ENCODE measurements at places on chromosomes 1 and 21.

GRCh38 chr1:214448536-214448935, 102.9 kb downstream of the PTPN14 start:
- no peak for DNase-seq

DNA sequence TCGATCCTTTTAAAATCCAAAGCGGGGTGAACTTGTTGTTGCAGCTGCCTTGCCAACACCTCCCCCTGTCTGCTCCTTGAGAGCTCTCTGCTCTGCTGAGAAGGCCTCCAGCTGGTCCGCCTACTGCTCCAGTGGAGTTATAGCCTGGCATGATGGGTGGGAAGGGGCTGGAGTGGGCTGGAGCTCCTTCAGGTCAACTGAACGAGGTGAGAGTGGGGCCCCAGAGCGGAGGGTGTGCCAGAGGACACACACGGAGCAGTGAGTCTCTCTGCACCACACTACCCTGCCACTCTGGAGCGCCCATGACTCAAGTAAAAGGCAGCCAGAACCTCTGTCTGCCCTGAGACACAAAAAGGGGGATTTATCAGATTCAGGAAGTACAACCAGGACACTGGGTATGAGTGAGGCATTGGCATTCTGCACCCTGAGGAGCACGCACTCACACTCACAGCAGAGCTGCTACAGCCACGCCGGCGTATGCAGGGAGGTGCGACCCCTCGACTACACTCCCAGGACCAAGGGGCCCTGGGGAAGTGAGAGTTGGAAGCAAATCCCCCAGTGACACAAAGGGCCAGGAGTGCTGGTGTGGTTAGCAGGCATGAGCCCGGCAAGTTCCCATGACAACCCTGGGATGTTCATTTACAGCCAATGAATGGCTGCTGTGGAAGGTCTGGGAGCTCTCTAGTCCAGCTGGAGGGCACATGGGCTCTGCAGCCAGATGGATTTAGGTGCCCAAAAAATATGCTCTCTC, 28.0 kb upstream of the EVA1B start:
- no peak for DNase-seq

DNA sequence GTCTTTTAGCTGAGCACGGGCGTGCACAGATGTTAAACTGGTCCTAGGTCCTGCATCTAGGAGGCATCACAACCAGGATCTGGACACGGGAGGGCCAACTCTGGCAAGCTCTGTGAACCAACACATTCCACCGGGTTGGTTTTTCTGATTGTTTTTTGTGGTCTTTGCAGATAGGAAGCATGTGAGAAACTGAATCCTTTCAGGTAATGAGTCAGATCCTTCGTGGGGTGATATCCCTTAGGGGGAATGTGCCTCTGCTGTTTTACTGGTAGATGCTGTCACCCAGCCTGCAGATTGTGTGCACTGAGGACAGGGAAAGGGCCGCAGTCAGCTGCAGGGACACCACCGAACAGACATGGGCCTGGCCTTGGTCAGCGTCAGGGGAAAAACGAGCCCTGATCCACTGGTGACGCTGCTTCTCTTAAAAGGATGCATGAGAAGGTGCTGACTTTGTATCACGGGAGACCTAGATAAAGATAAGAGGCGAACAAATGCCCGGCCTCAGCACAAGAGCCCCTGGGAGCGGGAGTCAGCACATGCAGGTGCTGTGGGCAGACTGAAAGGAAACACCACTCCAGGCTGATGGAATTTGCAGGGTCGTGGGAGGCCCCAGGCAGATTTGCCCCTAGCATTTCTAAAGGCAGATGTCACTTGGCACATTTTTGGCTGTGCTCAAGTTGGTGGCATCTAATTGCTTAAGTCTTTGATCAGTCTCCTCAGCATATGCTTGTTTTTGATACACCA, 51.1 kb downstream of the DOP1B start:
- no peak for DNase-seq

- DNase-seq: peak; percentile 66
These were observed 1.4 kb downstream of the JUN start for GRCh38 chr1:58782178-58783089.

DNA sequence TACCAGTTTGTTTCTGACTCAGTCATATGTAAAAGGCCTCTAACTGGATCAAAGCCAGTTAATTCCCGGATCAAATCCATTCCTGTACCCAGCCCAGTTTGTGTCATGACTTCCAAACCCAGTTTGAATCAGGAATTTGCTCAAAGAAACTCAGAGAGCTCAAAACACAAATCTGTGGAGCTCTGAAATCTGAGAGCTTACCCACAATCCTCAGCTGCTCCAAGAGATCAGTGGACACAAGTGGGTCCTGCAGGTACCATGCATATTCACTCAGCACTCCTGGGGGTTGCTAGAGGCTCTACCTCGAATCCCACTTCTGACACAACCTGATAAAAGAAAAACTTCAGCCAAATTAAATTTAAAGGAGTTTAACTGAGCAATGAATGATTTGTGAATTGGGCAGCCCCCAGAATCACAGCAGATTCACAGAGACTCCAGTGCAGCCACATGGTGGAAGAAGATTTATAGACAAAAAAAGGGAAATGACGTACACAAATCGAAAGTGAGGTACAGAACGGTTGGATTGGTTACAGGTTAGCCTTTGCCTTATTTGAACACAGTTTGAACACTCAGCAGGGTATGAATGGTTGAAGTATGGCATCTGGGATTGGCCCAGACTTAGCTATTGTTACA, 11.9 kb upstream of the MRPL55 start:
- no peak for DNase-seq

- DNase-seq: no peak
These were observed 75.8 kb downstream of the ITPKB start for GRCh38 chr1:226663327-226663704.

DNA sequence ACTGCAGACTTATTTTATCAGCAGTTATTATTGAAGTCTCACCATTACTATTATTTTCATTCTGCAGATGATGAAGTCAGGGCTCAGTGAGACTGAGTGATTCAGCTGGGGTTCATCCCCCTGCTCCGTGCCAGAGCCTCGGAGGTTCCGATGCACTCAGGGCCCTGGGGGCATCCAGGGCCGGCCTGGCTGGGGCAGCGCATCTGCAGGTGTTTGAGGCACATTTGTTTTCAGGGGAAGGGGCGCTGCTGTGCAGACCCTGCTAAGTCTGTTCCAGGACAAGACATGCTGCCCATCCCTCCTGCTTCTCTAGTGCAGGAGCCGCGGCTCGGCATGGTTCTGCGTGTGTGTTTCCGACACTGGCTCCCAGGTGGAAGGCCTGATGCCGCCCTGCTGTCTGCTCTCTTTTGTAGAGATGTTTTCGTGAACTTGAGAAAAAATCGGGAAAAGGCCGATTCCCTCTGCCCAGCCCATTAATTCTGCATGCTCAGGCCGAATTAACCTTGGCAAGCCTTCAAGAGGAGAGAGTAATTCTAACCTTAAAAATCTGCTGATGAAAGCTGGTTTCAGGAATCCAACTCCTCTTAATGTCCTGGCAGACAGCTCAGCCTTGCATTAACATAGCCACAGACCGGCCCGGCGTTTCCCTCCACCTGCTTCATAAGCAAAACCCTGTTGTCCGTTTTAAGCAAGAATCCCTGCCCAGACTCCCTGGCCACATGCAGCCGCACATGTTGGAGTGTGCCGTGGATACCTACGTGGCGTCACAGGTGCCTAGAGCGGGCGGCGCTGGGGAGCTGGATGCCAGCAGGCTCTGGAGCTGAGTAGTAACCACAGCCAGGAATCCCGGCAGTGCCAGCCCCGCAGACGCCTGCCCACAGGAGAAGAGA, 316.0 kb upstream of the VAMP3 start:
- DNase-seq: no peak
